NCI-H510A (cell line): ENCODE measurements at places on chromosomes 2 and 18.
A peak's percentile ranks its signal among the peaks of the same experiment; 100 is the strongest.

- no peak for DNase-seq
These were observed 53.8 kb downstream of the SMCHD1 start for GRCh38 chr18:2709316-2709715.

- no peak for DNase-seq
These were observed 30.9 kb downstream of the CENPO start for GRCh38 chr2:24824071-24824588.

DNA sequence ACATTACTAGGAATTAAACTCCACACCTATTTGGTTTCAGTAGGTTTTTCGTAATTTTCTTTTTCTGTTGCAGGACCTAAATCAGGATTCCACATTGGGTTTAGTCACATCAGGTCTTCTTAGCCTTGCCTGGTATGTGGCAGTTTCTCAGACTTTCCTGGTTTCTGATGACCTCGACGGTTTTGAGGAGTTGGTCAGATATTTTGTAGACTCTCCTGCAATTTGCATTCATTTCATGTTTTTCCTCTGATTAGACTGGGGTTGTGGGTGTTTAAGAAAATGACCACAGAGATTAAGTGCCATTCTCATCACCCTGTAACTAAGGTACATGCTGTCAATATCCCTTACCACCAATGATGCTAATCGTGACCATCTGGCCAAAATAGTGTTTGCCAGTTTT, 97.3 kb upstream of the ST6GAL2 start:
- DNase-seq, result no peak

GRCh38 chr2:189803431-189803830, 19.2 kb downstream of the PMS1 start:
- DNase-seq, result no peak

DNA sequence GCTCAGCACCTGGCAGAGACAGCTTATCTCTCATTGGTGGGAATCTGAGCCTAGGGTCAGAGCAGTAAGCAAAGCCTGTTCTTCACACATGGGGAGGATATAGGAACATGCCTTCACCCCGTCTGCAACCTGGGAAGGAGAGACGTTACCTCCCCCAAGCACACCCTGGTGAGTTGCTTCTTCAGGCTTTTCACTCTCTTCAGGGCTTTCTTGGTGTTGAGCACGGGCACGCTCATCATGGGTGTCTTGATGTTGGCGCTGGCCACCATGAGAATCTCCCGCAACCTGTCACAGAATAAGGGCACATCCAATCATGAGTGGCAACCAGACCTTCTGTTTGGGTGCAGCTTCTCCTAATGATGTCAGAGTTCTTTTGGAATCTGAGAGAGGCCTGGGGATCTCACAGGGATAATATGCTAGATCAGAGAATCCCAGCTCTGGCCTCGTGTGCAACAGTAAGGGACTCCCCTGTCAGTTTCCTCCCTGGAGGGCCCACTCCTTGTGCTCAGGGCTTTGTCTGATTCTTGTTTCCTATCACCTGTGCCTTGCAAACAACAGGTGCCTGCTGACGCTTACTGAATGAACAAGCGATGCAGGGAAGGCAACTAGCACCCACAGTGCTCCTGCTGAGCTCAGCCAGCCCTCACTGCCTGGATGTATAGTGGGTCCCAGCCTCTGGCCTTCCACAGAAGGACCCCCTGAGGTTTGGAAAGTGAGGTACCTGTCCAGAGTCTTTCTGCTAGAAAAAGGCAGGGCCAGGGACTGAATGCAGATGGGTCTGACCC, 66.3 kb downstream of the POLR1A start:
- DNase-seq, result no peak

- DNase-seq, result no peak
These were observed 2.5 kb downstream of the DCC start for GRCh38 chr18:52342456-52342855.

- DNase-seq, result no peak
These were observed 245.7 kb downstream of the TWIST2 start for GRCh38 chr2:239093542-239093941.

DNA sequence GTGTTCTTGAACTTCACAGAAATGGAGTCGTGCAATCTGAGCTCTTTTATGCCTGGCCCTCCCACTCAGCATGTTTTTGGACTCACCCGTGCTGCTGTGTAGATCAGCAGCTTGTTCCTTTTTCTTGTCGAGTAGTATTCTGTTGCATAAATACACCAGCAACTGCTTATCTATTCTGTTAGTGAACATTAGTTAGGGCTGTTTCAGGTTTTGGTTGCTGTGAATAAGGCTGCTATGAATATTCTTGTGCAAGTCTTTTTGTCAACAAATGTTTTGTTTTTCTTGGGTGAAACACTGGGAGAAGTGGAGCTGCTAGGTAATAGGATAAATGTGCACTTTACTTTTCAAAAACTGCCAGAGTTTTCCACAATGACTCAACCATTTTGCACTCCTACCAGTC, 15.3 kb upstream of the CIDEA start:
- no peak for DNase-seq

DNA sequence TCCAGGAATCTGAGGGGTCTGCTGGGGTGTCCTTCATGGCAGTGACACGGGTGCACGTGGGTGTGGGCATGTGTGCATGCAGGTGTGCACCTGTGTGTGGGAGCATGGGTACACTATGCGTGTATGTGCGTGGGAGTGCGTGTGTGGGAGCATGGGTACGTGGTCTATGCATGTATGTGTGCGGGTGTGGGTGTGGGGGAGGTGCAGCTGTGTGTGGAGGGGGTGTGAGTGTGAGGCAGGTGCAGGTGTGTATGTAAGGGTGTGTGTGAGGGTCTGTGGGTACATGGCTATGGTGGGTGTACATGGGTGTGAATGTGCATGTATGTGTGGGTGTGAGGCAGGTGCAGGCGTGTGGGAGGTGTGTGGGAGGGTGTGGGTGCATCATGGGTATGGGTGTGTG, 36.3 kb downstream of the EIPR1 start:
- no peak for DNase-seq

DNA sequence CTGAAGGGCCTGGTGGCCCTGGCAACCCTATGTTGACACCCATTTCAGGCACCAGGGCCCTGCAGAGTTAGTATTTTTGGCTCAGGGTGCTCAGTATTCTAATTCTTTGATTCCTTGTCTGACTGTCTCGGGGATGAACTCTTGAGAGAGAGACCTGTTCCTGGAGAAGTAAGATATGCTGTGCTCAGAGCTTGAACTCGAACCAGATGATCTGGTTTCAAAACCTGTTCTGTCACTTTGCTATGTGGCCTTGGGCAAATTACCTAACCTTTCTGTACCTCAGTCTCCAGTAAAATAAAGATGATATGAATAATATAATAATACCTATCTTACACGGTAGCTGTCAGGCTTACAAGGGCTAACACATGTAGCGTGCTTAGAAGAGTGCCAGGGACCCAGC, 294.2 kb downstream of the DYSF start:
- DNase-seq, result no peak

DNA sequence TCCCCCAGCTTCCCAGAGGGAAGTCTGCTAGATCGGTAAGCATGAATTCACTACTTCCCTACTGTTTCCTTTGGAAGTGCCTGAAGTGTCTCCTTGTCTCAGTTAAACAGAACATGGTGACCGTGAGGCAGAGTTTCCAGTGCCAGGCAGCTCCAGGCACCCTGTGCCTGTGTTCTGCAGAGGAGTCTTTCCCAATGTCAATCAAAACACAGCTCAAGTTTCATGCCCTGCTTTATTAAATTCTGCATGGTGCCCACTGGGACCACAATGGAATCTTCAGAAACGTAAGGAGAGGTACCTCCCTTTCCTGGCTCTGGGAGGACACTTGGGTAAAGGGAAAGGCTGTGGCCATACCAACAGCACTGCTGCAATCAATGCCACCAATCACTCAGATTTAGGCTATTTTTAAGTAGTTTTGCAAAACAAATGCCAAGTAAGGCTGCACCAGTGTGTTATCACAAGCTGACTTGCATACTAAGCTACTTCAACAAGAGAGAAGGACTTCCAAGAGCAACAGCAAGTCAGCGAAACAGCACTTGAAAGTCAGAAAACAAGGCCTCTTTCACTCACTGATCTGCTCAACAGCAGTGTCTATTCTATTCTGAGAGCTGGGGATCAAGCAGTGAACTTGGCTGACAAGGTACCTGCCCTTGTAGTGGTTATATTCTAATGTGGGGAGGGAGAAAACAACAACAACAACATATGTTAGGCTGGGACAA, 14.9 kb downstream of the LPIN2 start:
- DNase-seq, result no peak

DNA sequence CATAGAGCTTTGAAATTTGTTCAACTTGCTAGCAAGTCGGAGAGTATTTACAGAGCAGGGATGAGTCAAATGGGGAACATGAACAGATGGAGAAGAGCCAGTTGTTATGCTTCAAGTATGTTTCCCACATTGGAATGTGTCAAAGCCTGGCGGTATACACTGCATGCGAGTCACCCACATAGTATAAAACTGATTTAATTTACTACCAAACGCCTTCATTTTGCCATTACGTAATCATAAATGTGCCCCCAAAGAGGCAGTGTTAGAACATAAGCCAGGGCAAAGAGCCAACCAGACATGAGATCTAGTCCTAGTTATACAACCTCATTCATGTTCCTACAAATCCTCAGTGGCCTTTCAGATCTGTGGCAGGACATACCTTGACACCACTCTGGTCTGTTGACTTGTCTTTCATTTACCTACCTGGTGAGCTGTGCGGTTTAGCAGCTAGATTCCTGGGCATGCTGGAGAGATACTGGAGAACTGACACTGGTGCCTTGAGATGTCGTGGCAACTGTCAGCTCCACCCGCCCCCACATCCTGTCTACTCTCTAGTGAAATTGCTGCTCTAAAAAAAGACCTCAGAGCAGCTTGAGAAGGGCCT, 21.7 kb upstream of the NRP2 start:
- no peak for DNase-seq

GRCh38 chr2:96528006-96528699, 8.4 kb upstream of the ARID5A start:
- no peak for DNase-seq

- no peak for DNase-seq
These were observed 34.9 kb downstream of the C18orf54 start for GRCh38 chr18:54392543-54393023.

- no peak for DNase-seq
These were observed 202.5 kb upstream of the SESTD1 start for GRCh38 chr2:179467111-179467510.

DNA sequence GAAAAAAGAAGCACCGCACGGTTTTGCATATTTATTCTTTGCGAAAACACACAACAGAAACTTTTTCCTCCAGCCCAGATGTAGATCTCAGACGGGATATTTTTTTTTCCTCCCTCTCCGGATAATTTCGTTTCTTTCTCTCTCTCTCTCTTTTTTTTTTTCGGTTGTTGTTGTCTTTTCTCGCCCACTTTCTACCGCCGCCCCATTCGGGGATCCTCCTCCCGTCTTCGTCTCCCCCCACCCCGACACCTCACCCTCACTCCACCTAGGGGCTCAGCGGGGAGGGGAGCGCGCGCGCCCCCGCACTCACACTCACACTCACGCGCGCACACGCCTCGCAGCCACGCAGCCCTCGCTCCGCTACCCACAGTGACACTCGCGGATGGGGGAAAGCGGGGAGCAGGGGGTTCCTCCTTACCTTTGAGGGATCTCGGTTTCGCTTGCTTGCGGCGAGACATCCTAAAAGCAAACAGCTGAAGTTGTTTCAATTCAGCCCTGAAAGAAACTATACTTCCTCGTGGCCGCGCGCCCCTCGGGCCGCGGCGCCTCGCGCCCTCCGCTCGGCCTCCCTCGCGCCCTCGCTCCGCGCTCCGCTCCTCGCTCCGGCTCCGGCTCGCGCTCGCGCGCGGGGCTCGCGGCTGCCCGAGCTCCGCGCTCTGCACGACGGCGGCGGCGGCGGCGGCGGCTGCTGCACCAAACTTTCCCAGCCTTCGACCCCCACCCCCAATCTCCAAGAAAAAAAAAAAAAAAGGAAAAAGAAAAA, 1.3 kb downstream of the ZNF521 start:
- DNase-seq, result peak; percentile 15

DNA sequence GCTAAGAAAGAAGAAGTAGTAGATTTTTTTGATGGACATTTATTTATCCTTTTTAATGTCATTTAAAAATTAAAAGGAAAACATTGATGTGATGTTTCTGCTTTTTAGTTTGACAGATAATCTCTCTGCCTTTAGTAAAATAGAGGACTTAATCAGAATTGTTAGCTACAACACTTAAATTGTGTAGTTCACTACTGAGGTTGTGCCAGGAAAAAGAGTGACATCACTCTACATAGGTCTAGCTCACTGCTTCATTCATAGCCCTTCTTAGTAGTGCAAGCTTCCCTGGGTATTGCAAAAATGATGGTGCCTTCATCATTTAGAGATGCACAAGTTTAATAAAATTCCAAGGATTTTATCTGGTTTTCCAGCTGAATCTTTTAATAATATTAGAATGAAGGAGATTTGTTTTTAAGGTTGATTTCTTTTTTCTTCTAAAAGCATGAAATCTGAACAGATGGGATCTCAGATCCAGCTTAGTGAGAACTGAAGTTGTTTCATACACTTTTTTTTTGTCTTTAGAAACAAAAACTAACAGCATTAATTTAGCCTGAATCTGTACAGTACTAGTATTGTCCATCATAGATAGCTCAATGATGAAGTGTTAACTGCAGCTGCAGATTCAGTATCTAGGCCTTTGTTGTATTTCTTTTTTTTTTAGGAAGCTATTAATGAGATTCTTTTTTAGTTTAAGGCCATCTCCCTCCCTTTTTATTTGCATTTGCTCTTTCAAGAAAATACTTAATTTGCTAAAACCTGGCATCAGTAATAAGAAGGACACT, 20.6 kb upstream of the TMEFF2 start:
- DNase-seq, result no peak
